ENCODE measurements at places on chromosomes 12 and 14. TPM values are rescaled to one million over a fixed set of nuclear protein-coding genes. Genes with fewer than 3 reads are reported as not detected.
A peak's percentile ranks its signal among the peaks of the same experiment; 100 is the strongest.

DNA sequence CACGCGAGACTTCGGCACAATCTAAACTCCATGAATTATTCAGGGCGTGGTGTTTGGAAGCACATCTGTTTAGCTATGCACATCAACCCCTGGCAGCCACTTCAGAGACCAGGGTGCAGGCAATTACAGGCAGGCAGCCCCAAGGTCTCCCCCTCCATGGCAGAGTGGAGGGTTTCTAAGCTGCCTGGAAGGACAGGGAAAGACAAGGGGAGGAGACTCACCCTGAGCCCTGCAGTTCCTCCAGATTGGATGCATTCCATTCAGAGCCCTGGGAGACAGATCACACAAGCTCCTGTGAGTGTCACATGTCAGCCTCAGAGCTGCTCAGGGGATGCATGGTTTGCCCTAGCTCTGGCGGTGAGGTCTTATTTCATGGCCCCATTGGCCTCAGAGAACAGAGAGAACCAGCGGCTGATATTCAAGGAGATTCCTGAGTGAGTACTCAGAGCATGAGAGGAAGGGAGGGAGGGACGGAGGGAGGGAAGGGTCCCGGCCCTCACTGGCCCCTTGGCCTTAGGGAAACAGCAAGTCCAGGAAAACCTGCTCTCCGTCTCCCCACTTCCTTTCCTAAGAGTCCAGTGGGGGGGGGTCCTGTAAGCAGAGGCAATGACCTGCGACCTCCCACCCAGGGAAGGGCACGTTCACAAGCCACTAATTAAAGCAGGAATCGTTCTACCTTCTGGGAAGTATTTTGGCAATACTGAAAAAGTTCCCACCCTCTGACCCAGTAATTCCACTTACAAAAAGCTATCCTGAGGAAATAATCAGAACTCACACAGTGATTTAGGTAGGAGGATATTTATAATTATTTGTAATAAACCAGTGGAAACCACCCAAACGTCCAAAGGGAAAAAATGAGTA is 55.1 kb downstream of the SSH1 start:
- DNase-seq: peak; percentile 80

DNA sequence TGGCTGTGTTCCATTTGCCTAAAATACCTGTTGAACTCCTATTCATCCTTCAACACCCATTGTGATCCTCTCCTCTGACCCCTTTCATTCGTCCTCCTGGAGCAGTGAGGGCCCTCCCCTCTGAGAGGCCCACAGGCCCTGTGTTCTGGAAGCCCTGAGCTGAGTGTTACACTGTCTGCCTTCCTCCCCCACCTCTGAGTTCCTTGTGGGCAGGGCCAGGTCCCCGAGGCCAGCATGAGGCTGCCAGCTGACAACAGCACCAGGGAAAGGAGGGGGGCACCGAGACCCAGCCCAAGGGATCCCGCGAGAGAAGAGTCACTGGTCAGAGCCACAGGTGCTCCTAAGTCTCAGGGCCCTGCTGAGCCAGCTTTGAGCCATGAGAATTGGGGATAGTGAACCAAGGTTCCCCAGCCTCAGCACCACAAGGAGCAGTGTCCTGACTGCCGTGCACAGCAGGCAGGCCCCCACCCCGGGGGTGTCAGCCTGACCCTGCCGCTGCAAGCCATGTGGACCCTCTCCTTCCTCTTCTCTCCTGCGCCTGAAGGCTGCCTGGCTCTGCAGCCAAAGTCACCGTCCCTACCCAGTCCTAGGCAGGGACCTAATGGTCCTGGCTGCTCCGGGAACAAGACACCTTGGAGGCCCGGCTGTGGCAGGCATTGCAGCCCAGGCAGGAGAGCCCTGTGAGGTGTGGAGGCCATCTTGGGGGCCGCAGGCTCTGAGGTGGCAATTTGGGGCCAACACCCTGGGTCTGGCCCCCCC is 52.5 kb downstream of the BEGAIN start:
- DNase-seq: no peak

- DNase-seq: no peak
Measured at GRCh38 chr12:18470251-18470650, 208.9 kb downstream of the PIK3C2G start.

The WIF1 gene
- total RNA-seq: under 0.01 TPM

DNA sequence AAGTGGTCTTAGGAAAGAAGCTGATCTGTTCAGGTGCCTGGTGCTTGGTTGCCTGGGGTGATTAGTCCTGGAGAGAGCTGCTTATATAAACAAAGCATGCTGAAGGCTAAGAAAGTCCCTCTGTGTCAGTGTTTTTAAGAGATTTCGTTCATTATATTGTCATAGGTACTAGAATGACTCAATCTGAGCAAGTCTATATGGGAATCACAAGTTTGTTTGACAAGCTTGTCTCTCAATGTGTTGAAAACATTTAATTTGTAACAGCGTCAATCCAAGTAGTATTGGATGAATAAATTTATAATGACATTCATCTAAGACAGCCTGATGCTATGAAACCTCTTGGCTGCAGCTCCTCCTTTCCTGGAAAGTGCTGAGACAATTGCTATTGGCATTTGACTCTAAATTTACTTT is 256.3 kb downstream of the TMTC2 start:
- no peak for DNase-seq

- peak; percentile 38 for DNase-seq
Measured at GRCh38 chr14:50344116-50344775, 32.1 kb downstream of the DMAC2L start.

GRCh38 chr12:63093711-63094110 is 57.3 kb downstream of the AVPR1A start:
- no peak for DNase-seq

DNA sequence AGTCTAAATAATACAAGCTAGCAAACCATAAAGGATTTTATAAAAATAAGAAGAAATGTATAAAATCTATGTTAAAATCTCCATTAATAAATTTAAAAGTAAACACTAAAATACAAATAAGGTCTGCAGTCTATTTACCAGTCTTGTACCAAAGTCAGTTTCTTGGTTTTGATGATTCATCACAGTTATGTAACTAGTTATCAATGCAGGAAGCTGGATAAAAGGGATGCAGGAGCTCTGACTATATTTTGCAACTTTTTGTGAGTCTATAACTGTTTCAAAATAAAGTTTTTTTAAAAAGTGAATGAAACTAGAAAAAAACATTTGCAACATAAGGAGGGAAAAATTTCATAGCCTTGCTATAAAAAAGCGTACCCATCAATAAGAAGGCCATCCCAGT is 151.5 kb downstream of the DERA start:
- DNase-seq: peak; percentile 43

DNA sequence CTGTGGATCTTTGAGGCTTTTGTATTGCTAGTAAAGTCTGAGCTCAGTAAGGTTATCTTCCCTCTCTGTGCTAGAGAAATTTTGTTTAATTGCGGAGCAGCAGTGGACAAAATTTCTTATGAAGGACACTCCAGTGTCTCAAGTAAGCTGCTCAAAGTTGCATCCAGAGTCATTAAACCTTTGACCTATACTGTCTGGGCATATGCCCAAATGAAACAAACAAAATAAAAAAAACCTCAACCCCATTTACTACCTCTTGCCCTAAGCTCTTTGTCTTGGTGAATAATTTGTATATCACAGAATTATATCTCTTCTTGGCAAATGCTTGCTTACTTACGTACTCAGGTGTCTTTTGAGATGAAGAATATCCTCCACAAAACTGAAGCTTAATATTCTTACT is 465.2 kb downstream of the SOX5 start:
- no peak for DNase-seq

DNA sequence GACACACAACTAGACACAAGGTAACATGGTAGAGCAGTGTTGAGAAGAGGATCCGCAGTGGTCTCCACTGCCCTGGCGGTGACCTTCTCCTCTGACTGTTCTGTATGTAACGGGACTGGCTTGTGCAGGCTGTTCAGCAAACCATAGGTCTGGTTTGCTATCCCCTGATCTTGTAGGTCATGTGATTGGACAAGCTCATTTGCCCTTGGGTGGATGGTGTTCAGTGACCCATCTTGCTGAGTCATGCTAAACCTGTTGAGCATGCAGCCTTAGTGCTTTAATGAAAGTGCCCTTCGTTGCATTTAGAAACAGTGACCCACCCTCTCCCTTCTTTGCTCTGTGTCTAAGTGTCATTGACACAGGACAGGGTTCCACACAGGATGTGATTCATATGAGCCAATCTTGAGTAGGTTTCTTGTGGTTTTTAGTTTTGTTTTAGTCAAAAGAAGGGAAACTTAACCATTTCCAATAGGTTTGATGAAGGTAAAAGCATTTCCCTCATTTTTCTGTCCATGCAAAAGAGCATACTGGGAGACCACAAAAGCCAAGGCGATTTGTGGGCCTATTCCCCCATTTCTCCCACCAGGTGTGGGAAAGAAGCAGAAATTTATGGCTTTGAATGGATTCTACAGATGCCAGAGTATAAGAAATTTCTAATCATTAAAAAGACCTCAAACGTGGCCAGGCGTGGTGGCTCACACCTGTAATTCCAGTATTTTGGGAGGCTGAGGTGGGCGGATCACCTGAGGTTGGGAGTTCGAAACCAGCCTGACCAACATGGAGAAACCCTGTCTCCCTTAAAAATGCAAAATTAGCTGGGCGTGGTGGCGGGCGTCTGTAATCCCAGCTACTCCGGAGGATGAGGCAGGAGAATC is 32.6 kb upstream of the HIF1A start:
- DNase-seq: peak; percentile 66

The OR10G2 gene
- not detected for total RNA-seq

DNA sequence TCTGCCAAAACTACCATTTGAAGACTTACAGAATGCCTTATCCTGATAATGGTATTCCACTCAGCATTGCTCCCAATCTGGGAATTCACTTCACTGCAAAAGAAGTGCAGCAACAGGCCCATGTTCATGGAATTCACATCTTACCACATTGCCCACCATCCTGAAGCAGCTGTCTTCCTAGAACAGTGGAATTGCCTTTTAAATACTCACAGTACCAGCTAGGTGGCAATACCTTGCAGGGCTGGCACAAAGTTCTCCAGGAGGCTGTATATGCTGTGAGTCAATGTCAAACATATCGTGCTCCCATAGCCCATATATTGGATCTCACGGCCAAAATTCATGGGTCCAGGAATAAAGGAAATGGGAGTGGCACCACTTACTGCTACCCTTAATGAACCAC is 83.8 kb upstream of the PLEKHG7 start:
- DNase-seq: no peak

The PIWIL1 gene
- total RNA-seq: not detected

GRCh38 chr12:1579651-1580435 is 14.5 kb downstream of the FBXL14 start:
- DNase-seq: peak; percentile 46

GRCh38 chr12:81224626-81225025 is 146.7 kb downstream of the ACSS3 start:
- no peak for DNase-seq

DNA sequence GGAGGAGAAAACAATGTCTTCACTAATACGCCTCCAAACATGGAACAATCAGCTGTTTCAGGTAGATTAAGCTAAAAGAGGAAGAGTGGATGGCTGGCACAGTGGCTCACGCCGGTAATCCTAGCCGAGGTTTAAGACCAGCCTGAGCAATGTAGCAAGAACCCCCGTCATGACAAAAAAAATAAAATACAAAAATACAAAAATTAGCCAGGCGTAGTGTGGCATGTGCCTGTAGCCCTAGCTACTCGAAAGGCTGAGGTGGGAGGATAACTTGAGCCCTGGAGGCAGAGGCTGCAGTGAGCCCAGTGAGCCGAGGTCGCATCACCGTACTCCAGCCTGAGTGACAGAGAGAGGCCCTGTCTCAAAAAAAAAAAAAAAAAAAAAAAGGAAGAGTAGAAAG is 1.2 kb upstream of the MED13L start:
- DNase-seq: no peak

The BATF gene
- not detected for total RNA-seq

The TGM1 gene
- total RNA-seq: 0.36 TPM

- DNase-seq: no peak
Measured at GRCh38 chr12:8968761-8969160, 19.3 kb upstream of the M6PR start.

The RPGRIP1 gene
- total RNA-seq: not detected

The LRRIQ1 gene
- 1.5 TPM for total RNA-seq

The DCD gene
- total RNA-seq: not detected

The CELA1 gene
- not detected for total RNA-seq

- DNase-seq: peak; percentile 13
Measured at GRCh38 chr12:6644903-6645302, 2.3 kb downstream of the ACRBP start.

GRCh38 chr14:71533390-71533789 is 398.8 kb upstream of the RGS6 start:
- peak; percentile 58 for DNase-seq

The ADCK1 gene
- total RNA-seq: 8.7 TPM

- DNase-seq: peak; percentile 55
Measured at GRCh38 chr12:67698672-67699581, 50.4 kb downstream of the DYRK2 start.

- DNase-seq: peak; percentile 34
Measured at GRCh38 chr14:79395061-79395460, 816.2 kb downstream of the DIO2 start.

- DNase-seq: peak; percentile 94
Measured at GRCh38 chr12:88325076-88325815, 183.1 kb downstream of the TMTC3 start.

GRCh38 chr12:65540140-65540539 is 261.7 kb downstream of the MSRB3 start:
- DNase-seq: no peak

DNA sequence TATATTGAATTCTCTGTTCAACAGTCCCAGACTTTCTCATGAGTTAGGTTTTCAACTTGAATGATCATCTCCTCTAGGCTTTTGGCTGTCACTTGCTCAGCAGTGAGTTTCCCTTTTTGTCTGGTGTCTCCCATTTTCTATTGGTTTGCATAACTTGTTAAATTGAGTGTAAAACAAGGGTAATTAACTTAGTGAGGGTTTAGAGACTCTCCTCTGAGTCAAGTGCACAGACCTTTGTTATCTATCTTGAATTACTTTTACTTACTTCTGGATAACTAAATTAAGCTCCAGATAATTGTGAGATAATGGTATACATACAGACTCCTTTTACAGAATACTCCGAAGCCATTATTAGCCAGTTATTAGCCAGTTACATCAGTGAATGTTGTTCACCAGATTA is 22.0 kb downstream of the MLXIP start:
- DNase-seq: no peak
